Bronchus fibroblast of lung (primary cell): ENCODE measurements at places on chromosomes 16 and 17. TPM values are rescaled to one million over a fixed set of nuclear protein-coding genes. Genes with fewer than 3 reads are reported as not detected.

CHRNE gene
- total RNA-seq: 0.74 and 1.2 TPM in 2 replicates

CDR2L gene
- 15.8 and 21.5 TPM in 2 replicates for total RNA-seq

MYCBPAP gene
- total RNA-seq: 0.59 and 1.2 TPM in 2 replicates

SYNGR3 gene
- total RNA-seq: 4.2 and 8.4 TPM in 2 replicates

PRSS27 gene
- total RNA-seq: 0.50 and 0.74 TPM in 2 replicates

ZBTB4 gene
- total RNA-seq: 15.3 and 16.6 TPM in 2 replicates

SLC16A11 gene
- 0.15 TPM in 1 of 2 replicates, not detected in the other for total RNA-seq

ENPP7 gene
- not detected in 2 replicates for total RNA-seq

EEF2KMT gene
- 15.9 and 19.5 TPM in 2 replicates for total RNA-seq

CHCT1 gene
- total RNA-seq: under 0.01 TPM in 1 of 2 replicates, not detected in the other

EXOC3L1 gene
- not detected in 2 replicates for total RNA-seq

MT4 gene
- total RNA-seq: not detected in 2 replicates

ZFPM1 gene
- total RNA-seq: 0.59 and 0.84 TPM in 2 replicates

EPOP gene
- 0.74 and 1.2 TPM in 2 replicates for total RNA-seq

GSDMA gene
- not detected in 2 replicates for total RNA-seq

CRYBA1 gene
- not detected in 2 replicates for total RNA-seq

SLFN14 gene
- total RNA-seq: not detected in 2 replicates

KRTAP1-1 gene
- not detected in 2 replicates for total RNA-seq

TP53TG3F gene
- not detected in 2 replicates for total RNA-seq

RGS11 gene
- 0.17 and 0.30 TPM in 2 replicates for total RNA-seq

COQ9 gene
- 35.7 and 41.9 TPM in 2 replicates for total RNA-seq

MT1G gene
- total RNA-seq: 1.6 TPM in 1 of 2 replicates, not detected in the other

SULT1A2 gene
- total RNA-seq: not detected in 2 replicates

CCL5 gene
- not detected in 2 replicates for total RNA-seq

KCNJ18 gene
- not detected in 2 replicates for total RNA-seq

SLC16A6 gene
- total RNA-seq: 0.50 and 0.89 TPM in 2 replicates

PRKCB gene
- total RNA-seq: not detected in 2 replicates

HOXB1 gene
- total RNA-seq: not detected in 2 replicates

TSNAXIP1 gene
- total RNA-seq: 0.17 and 1.2 TPM in 2 replicates

TBC1D3K gene
- not detected in 2 replicates for total RNA-seq

ZFP3 gene
- 0.67 and 0.89 TPM in 2 replicates for total RNA-seq

SDR42E2 gene
- not detected in 2 replicates for total RNA-seq

ZPBP2 gene
- total RNA-seq: not detected in 2 replicates

HOXB5 gene
- total RNA-seq: 12.3 and 15.8 TPM in 2 replicates

GRAPL gene
- 1.5 TPM in 1 of 2 replicates, not detected in the other for total RNA-seq

GLP2R gene
- under 0.01 TPM in 1 of 2 replicates, not detected in the other for total RNA-seq
